ENCODE measurements at places on chromosomes 13 and 19. TPM values are rescaled to one million over a fixed set of nuclear protein-coding genes. Genes with fewer than 3 reads are reported as not detected.

GRCh38 chr13:79477968-79478367, 3.0 kb upstream of the NDFIP2 start:
- no peak for DNase-seq

EFNB2 gene
- 26.4 TPM for total RNA-seq

SYDE1 gene
- 20.4 TPM for total RNA-seq

KLK4 gene
- total RNA-seq: not detected

- DNase-seq: no peak
Measured at GRCh38 chr19:6610934-6611852, 20.2 kb upstream of the CD70 start.

GRCh38 chr13:102784483-102784882, 10.9 kb upstream of the TEX30 start:
- no peak for DNase-seq

DNA sequence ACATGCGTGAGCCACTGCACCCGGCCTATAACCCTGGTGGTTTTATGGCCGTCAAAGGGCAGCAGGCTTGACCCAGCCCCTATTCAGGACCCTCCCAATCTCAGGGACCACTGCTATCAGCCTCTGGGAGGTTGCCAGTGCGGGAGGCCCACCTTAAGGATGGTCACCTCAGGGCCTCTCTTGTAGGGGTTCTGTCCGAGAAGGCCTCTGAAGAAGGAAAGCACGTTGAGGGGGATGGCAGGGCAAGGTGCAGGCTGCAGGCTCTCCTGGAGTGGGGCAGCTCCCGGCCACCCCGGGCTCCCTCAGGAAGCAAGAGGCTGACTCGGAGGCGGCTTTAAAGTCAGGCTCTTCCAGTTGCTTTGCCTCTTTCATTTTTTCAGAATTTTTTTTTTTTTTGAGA, 6.0 kb upstream of the GRTP1 start:
- DNase-seq: no peak

DNA sequence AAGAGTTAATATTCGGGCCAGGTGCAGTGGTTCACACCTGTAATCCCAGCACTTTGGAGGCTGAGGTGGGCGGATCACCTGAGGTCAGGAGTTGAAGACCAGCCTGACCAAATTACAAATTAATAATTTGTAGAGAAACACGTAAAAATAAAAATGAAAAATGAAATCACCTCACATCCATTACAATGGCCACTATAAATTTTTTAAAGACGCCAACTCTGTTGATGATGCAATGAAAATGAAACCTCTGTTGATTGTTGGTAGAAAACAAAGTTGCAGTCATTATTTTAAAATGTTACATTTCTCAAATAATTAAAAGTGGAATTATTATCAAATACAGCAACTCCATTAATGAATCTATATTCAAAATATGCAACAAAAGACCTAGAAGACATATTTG, 26.8 kb downstream of the ZNF100 start:
- no peak for DNase-seq

BRCA2 gene
- total RNA-seq: 2.1 TPM

DNA sequence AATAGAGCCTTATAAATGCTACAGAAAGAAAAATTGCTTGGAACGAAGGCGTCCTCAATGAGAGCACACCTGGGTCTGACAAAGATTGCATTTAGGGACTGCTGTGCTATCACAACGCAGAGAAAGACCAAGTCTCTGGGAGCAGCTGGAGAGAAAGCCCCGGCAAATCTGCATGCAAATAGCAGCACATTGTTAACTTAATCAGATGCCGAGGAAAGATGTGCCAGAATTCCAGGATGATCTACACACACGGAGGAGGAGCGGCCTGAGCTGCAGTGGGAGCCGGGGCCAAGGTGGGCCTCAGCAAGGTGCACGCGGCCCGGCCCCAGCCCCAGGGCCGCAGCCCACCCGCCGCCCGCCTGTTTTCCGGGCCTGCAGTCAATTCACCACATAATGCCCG, 1.4 kb downstream of the ZNF536 start:
- no peak for DNase-seq

GRCh38 chr13:48144413-48145035, 49.6 kb upstream of the MED4 start:
- no peak for DNase-seq

SERPINE3 gene
- total RNA-seq: 0.31 TPM

AXL gene
- 40.1 TPM for total RNA-seq

FOXA3 gene
- not detected for total RNA-seq

HSPB6 gene
- total RNA-seq: 80.9 TPM

GRCh38 chr19:38298821-38299680, 5.0 kb upstream of the C19orf33 start:
- DNase-seq: no peak

GRCh38 chr13:40586886-40587565, 79.4 kb downstream of the FOXO1 start:
- DNase-seq: no peak

DNA sequence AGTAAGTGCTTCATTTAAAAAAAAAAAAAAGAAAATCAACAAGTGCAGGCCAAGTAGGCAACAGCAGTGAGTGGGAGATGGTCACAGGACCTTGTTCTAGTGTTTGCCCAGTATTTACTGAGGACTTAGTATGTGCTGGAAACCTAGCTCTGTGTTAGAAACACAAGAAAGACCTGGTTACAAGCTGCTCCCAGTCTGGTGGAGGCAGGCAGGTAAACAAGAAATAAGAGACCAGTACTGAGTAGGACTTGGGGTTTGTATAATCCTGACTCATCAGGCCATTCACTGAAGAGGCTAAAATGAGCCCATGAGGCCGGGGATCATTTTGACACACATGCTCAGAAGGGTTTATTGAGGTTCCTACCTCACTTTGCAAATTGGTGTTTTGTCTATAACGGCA, 21.5 kb upstream of the SERPINE3 start:
- DNase-seq: no peak

DNA sequence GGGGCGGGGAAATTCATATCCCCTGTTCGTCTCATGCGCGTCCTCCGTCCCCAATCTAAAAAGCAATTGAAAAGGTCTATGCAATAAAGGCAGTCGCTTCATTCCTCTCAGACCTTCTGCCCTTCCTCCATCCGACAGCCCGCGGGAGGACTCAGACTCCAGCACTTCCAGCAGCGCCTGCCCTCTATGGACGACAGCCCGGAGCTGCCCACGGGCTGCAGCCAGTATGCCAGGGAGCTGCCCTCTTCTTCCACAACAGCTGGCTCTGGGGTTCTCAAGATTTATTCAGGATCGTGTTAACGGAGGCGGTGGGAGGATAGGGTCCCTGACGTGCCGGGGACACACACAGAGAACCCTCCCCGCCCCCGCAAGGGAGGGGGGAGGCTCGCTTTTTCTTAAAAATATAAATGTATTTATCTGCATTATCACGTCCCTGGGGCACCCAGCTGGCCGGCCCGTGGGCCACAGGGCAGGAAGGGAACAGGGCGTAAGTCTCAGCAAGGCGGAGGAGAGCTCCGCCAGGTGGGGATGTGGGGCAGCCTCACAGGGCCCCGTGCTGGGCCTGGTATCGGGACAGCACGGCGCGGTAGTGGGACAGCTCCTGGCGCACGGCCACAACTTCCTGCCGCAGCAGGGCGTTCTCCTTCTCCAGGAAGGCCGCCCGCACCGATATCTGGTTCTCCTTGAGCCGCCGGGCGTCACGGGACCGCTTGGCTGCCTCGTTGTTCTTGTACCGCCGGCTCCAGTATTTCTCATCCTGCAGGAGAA, 6.7 kb downstream of the DBP start:
- DNase-seq: peak; percentile 71

IQCN gene
- 5.9 TPM for total RNA-seq

LMO7 gene
- 57.0 TPM for total RNA-seq

TTC9B gene
- total RNA-seq: not detected

EPSTI1 gene
- 4.1 TPM for total RNA-seq

GRCh38 chr13:76836311-76836710, 49.9 kb downstream of the KCTD12 start:
- no peak for DNase-seq

Measured in ureter (tissue), 1 donor.